ENCODE measurements at places on chromosomes 1 and 21.

DNA sequence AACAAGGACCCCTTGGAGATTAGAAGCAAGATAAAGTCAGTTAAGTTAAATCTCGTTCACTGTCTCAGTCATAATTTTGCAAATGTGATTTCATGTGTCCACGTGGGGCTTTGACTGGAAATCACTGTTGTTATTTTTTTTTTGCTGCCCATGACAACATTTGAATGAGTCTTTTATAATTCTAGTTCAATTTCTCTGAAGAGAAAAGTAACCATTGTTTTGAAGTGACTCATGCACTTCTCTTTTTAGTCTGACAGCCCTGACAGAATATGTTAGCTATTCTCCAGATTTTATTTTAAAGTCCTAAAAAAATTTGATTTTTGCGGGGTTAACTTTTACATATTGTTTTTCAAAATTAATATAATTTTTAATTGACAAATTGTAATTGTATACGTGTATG lies 30.7 kb upstream of the NLRP3 start:
- DNase-seq = no peak

GRCh38 chr1:54926970-54927369 lies 40.0 kb upstream of the DHCR24 start:
- DNase-seq = no peak

DNA sequence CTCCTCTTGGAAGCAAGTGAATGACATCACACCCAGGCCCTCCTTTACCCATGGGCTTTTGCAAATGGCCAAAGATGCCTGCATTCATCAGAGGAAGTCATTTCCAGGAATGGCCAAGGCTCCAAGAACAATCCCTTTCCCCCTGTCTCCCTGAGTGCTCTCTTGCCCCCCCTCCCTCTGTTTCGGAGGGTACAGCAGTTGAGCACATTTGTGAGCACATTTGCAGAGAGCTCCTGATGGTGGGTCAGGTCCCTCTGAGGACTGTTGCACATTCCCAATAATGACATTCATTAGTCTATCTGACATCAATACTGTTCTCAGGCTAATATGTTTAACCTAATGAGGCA lies 113.4 kb downstream of the MATN1 start:
- DNase-seq = no peak

GRCh38 chr1:118143831-118144230 lies 41.2 kb downstream of the SPAG17 start:
- DNase-seq = no peak

GRCh38 chr21:41582298-41582840 lies 74.4 kb upstream of the TMPRSS2 start:
- no peak for DNase-seq

DNA sequence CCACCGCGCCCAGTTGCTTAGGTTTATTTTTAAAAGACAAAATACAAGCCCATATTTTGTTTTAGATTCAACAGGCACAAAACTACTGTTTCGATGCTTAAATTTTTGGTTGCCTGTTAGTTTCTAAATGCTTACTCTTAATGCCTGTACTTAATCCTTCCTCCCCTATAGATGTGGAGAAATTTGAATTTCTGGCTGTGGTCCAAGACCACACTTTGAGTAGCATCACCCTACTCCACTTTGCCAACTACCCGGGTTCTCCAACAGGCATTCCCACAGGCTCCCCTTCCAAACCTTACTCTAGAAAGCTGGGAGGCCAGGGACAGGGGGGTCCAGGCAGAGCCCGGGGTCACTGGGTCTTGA lies 20.0 kb downstream of the LACTBL1 start:
- no peak for DNase-seq

DNA sequence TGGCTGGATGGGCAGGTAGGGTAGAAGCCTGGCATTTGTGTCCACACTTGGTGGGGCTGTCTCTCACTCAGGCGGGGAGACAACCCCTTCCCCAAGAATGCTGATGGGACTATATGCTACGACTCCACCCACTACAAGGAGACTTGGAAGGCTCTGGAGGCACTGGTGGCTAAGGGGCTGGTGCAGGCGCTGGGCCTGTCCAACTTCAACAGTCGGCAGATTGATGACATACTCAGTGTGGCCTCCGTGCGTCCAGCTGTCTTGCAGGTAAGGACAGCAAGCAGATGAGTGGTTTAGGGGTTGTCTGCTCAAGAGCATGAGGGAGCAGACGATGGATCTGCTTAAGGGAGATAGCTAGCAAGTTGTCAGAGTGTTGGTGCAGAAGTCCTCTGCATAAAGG lies 15.9 kb upstream of the NASP start:
- DNase-seq = no peak

DNA sequence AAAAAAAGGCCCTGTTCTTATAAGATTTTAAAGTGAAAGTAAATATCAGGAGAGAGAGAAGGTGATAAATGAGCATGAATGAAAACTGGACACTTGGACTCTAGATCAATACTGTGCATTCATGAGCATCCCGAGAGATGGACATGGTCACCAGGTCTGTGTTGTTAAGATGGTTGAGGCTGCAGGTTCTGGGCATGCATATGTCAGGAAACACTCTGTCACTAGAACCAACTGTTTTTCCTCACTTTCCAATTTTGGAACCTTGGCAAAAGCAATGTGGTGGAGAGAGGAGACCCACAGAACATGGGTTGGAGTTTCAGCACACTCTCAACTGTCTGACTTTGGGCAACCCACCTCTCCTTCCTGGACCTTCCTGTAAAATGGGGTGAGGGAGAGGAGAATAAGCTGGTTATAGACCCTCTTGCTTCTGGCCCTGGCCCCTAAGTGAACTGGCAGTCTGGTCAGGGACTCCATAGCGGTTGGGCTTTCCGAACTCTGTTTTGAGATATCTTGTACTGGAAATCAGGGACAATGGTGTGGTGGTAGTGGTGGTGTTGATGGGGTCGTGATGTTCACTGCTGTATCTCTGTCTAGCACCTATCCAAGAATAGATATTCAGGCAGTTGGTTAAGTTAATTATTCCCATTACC lies 4.2 kb downstream of the MAN1C1 start:
- no peak for DNase-seq

All from head of caudate nucleus (tissue), 42 donors.